ENCODE measurements at places on chromosomes 16 and 17.

GRCh38 chr16:19908921-19909320 lies 24.3 kb upstream of the GPRC5B start:
- DNase-seq = no peak

DNA sequence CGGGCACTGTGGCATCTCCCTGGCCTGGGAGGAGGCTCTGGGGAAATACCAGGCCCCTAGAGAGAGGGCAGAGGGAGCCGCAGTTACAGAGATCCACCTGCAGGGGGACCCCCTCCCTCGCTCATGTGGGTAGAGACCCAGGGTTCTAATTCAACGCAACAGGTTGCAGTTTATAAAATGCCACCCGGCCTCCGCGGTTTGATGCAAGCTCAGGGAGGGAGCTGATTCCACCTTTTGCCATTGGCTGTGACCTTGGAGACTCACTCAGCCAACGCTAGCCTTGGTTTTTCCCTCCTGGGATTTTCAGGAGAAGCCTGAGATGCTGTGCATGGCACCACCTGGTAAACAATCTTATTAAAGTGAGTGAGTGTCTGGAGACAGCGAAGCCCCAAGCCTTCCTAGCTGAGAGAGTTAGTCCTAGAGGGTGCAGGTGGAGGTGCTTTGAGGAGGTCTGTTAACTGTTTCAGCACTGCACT lies 12.1 kb downstream of the TTLL6 start:
- no peak for DNase-seq

DNA sequence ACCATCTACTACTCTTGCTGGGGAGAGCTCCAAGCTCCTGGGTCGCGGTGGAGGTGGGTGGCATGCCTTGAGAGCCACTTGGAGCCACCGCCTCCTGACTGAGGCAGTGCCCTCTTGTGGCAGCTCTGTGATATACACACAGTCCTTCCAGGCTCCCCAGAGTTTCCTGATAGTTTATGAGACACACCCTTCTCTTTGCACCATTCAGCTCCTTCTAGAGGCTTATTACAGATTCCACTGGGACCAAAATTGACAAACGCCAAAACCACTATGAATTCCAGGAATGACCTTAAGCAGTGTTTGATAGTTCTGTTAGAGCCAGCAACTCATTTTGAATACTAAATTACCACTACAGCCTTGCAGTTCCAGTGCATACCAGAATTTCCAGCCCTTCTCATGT lies 170.1 kb upstream of the CDH13 start:
- DNase-seq = no peak

DNA sequence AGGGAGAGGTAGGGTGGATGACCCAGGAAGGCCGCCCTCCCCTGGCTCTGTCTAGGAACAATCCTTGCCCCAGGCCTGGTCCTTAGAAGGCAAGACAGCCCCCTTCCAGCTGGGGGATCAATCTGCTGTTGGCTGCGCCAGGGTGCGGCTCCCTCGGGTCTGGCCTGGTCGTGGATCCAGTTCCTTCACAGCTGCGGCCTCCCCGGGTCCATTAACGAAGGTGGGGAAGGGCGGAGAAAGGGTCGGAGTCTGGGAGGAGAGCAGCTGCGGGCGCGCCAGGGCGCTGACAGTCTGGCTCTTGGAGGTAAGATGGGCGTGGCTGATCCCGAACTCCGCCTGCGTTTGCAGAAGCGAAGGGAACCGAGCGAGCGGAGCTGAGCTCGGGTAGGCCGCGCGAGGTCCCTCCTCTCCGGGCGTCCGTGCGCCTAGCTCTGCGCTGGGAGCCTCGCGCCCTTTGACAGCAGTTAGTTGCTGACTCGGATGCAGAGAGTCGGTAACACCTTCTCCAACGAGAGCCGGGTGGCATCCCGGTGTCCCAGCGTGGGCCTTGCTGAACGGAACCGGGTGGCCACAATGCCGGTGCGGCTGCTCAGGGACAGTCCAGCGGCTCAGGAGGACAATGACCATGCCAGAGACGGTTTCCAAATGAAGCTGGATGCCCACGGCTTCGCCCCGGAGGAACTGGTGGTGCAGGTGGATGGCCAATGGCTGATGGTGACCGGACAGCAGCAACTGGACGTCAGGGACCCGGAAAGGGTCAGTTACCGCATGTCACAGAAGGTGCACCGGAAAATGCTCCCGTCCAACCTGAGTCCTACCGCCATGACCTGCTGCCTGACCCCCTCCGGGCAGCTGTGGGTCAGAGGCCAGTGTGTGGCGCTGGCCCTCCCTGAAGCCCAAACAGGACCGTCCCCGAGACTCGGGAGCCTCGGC lies at the start of gene HSPB9:
Gene HSPB9, plus strand, starts transcription at position 434 of the 933 bp plus-strand sequence. Its CDS starts 47 bp downstream, at position 481.
- no peak for DNase-seq

GRCh38 chr17:45242029-45242414 lies 19.9 kb downstream of the SPATA32 start:
- DNase-seq = no peak

DNA sequence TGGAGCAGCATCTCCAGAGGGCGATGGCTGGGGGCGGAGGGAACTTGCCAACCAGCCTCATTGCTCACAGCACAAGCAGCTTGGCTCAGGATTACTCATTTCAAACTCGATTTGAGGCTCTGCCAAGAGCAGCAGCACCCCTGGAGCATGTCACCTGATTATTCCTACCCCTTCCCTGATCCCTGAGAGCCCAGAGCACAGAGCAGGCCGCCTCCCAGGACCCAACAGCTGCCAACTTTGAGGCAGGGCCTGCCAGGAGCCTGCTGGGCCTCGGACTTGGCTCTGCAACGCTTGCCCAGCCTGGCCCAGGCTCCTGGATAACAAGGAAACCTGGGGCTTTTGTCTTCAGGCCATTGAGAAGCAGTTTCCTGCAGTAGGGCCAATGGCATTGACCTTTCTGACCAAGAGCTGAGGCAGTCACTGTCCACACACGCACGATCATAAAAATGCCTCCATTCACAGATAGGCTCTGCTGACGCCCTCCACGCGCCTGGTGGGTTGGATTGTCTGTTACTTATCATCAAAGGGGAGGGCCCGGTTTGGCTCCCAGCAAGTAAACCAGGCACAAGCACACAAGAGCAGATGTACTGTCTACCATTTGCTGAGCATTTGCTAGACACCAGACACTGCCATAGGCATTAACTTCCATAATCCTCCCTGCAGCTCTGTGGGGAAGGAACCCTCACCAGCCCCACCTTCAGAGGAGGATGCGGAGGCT lies 406.6 kb upstream of the EEF2KMT start:
- no peak for DNase-seq

DNA sequence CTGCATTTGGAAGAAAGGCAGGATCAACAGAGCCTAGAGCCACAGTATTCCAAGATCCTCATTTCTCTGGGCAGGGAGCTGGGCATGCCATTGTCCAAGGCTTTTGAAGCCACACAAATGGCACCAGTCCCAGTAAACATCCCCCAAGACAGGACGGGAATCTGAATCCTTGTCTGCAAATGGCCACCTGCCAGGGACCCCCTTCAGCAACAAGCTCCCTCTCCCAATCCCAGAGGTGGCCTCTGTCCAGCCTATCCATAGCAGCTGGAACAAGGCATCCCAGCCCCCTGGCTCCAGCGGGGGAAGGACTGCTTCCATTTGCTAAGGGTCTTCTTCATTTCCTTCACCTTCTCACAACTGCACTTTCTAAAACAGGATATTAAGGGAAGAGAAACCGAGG lies 204.4 kb downstream of the C16orf78 start:
- DNase-seq = no peak

GRCh38 chr17:411421-412120 lies 59.0 kb upstream of the RPH3AL start:
- no peak for DNase-seq

DNA sequence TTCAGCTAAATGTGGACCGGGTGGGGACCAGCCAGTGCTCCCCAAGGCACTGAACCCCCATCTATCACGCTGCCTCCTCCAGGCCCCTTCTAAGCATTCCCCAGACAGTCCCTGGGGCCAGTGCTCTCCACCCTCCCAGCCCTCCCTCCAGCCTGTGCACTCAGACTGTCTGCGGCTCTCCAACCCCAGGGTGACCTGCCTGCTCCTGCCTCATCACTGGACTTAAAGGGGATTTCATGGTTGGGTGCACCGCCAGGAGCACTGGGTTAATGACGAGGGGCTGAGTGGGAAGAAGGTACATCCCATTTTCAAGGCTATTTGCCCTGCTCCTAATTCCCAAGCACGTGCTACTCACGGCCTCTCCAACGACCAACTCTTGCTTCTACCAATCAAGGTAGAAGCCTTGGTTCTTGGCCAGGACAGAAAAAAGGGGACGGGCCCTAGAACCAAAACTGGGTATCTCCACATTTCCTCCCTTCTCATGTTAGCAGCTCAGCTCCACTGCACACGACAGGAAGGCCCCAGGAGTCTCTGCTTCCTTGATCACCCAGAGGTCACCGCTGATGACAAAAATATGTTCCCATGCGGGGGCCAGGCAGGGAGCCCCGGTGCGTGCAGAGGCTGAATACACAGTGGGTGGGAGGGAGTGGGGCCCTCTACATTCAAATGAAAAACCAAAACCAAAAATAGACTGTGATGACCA lies 3.5 kb upstream of the ABR start:
- no peak for DNase-seq

GRCh38 chr17:44905006-44906000 lies 6.1 kb upstream of the EFTUD2 start:
- no peak for DNase-seq

GRCh38 chr17:83067718-83068261 lies 11.6 kb upstream of the METRNL start:
- no peak for DNase-seq

GRCh38 chr16:31181102-31181830 lies 1.3 kb downstream of the FUS start:
- DNase-seq = no peak

- DNase-seq = no peak
Measured at GRCh38 chr16:67883146-67883871, 1.4 kb upstream of the NRN1L start.
